T-helper 9 cell (primary cell): ENCODE measurements at places on chromosomes 7 and 10.

DNA sequence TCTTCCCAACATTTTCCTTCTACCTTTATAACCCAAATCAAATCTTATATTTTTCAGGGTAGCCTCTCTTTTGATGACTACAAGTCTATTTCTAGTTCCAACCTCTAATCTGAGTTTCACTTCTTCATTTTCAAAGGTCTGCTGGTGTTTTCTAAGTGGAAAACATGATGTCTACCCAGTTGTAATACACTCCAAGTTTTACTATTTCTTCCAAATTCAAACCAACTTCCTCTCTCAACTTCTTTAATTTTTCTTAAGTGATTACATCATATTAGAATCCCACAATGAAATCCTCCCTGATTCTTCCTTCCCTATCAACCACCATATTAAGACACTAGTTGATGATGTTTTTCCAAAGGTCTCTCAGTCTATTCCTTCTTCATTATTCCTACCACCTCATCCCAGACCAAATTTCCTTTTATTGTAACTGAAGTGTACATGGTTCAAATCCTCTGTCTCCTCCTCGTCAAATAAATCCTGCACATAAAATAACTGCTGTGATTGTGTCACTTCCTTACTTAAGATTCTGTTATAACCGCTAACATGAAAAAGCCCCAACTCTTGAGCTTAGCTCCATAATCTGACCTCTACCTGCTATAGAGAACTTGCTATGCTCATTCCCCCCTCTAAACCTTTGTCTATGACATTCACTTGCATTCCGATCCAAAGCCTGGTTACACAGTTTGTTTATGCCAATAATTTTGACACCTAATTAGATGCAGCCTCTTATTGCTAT, 12.7 kb downstream of the TAS2R38 start:
- no peak for DNase-seq

DNA sequence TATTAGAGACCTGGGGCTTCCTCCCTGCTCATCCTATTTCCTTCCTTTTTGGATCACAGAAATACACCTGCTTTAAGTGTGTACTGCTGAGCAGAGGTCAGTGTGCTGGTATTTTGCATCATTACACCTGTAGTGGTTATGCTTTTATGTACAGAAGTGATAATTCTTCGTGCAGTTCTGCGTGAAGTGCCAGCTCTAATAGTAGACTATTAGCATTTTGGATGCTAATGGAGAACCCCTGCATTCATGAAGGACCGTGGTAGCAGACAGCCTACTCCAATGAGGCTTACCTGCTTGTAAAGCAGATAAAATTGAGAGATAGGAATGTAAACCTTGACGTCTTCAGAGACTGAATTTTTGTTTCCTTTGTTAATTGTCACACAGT, 114.3 kb downstream of the CDK14 start:
- no peak for DNase-seq

DNA sequence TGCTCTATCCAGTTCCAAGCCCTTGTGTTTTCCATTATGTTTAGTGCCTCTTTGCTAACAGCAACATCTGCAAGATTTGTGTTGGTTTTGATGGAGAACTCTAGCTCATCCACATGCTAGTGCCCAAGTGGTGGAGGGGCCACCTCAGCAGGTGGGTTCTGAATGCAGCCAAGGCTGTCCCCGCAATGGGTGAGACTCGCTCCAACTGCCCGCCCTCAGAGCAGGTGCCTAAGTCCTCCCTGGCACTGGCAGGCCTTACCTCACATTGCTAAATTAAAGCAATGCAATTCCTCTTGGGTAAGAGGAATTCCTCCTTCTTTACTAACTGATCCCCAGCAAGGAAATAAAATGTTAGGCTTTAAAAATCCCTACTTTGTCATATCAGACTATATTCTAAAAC, 146.8 kb downstream of the ADCY1 start:
- no peak for DNase-seq

- DNase-seq: no peak
These were observed 69.3 kb downstream of the GLI3 start for GRCh38 chr7:42167631-42168236.

- no peak for DNase-seq
These were observed 219.1 kb upstream of the KLF6 start for GRCh38 chr10:4004144-4004543.

DNA sequence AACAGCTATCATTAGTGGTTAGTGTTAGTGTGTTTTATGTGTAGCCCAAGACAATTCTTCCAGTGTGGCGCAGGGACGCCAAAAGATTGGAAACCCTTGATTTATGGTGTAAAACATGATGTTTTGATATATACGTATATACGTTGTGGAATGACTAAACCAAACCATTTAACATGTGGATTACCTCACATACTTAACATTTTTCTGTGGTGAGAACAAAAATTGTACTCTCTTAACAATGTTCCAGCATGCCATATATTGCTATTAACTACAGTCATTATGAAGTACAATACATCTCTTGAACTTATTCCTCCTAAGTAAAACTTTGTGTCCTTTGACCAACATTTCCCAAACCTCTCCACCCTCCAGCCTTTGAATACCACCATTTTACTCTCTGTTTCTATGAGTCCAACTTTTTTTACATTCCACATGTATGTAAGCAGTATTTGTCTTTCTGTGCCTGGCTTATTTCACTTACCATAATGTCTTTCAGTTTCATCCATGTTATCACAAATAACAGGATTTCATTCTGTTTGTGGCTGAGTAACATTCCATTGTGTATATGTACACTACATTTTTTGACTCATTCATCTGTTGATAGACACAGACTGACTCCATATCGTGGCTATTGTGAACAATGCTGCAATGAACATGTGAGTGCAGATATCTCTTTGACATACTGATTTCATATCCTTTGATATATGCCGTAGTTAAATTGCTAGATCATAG, 42.2 kb upstream of the MAGI2 start:
- DNase-seq: no peak

DNA sequence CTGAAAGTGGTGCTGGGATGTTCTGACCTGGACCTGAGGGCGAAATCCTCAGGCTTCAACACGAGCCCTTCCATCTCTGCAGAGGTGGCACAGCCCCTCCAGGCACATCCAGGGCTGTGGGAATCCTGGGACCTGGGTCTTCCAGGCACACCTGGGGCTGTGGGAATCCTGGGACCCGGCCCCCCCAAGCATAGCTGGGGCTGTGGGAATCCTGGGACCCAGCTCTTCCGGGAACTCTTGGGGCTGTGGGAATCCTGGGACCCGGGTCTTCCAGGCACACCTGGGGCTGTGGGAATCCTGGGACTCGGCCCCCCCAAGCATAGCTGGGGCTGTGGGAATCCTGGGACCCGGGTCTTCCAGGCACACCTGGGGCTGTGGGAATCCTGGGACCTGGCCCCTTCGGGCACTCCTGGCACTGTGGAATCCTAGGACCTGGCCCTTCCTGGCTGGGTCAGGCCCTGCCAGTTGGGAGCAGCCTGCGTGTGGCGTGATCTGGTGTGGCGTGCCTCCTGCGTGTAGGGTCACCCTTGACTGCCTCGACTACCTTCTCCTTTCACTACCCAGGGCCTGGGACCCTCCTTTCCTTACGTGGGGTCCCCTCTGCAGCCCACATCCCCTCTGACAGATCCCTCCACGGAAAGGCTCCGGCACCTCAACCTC, 124.0 kb downstream of the WDR37 start:
- no peak for DNase-seq

GRCh38 chr10:63633677-63634487, 112.7 kb downstream of the REEP3 start:
- no peak for DNase-seq

DNA sequence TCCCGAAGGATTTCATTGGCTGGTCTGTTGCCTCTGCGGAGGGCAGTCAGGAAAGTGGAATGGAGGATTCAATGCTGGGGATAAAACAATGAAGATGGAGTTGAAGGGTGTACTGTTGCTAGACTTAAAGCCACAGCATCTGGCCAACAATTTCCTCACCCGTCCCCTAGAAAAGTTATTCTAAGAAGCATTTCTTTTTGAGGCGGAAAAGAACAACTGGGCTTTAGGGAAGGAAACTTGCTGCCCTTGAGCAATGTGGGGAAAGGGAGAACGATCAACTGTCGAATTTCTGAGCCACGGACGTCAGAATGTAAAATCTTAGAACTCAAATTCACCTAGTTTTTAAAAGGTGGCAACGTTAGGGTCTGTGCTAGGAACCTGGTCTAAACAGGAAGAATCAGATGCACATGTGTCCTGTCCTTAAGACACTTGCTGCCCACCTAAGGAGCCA, 664 bp downstream of the FMC1 start:
- DNase-seq: no peak
